ENCODE measurements at places on chromosomes 4 and X.

DNA sequence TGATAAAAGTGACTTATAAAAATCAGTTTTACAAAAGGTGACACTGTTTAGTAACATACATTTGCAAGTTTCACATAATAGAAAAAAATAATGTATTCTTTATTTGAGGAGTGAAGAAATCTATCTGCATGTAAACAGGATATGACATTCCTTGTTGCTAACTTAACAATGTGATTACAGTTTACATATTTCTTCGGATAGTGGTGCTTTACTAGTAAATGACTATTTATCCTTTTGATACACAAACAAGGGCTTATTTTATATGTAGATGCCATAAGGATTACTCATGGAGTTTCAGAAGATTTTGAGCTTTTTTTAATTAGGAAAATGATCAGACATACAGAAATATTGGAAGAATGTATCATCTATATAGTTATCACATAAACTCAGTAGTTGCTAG is 126.5 kb downstream of the SLIT2 start:
- no peak for DNase-seq

DNA sequence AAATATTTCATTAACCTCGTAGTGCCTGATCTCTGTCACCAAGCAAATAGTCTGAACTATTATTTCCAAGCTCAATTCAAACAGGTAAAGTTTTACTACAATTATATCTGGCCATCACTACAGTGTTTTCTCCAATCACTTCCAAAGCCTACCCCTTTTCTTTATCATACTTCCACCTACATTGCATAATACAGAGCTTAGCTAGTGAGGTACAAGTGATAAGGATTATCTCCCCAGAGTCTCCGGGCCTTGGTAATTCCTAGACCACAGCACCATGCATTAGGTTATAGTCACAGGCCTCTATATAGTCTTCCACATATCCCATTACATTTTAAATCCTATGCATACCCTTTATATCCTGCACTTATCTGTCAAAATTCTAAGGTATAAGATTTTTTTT is 154.2 kb downstream of the SNCA start:
- DNase-seq: no peak

GRCh38 chr4:18198653-18199052 is 177.1 kb upstream of the LCORL start:
- DNase-seq: no peak

DNA sequence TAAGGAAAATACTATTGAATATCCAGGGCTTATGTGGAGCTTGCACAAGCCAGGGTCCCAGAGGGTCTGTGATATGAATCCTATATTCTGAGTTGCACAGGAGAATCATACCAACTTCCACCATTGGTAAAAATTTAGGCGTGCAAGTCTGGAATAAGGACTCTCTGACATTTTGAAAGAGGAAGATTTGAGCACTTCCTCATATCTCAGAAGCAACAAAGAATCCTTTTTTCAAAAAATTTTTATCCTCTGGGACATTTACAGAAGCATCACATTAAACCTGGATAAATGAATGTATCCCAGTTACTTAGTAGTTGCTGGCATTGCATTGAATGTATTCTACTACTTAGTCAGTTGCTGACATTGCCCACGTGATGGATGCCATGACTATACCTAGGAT is 24.2 kb upstream of the CAMK2D start:
- no peak for DNase-seq

- DNase-seq: no peak
Observed at GRCh38 chr4:77800483-77801259, 18.5 kb downstream of the CNOT6L start.

- no peak for DNase-seq
Observed at GRCh38 chrX:21740329-21741274, 17.3 kb downstream of the SMPX start.

DNA sequence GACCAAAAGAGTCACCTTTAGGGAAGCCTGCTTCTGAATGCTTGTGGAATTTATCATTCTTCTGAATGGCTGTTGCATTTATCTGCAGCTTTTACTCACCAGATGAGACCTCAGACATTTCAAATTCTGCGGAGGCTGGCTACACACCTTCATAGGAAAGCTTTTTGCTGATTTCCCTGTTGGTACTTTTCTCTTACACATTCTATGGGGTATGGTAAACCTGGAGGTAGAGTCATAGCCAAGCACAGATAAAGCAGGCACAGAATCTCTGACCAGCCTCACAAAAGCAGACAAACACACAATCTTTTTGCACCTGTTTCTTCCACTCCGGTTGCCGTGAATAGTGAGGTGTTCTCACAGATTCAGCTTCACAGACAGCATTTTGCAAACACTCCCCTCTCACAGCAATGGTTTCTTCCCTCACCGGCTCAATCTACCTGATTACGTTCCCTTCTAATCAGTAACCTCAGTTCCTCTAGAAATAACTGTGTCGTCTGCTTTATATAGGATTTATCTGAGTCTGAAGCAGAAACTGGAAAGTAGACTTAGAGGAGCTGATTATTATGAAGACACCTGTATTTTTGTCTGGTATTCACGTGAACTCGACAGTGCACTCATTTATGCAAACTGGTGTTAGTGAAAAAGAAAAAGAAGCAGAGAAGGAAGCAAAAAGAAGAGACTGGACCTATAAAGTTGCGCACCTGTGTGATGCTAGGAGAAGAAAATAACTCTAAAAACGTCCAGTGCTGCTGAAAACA is 83.1 kb downstream of the DMD start:
- no peak for DNase-seq

DNA sequence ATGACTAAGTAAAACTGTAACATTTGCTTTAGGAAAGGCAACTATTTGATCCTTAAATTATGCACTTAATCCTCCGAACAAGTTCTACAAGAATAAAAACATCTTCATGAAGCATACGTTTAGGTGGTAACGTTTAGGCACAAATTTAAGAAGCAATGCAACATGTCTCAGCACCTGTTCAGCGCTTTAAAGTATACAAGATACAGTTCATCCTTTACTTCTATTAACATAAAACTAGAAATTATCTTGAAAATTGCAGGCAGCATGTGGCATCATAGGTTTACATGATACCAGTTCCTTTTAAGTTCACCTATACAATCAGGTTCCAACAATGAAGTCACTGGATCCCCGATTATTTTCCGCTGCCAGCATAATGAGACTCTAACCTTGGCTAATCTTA is 1.5 kb downstream of the PLA2G12A start:
- DNase-seq: no peak

- no peak for DNase-seq
Observed at GRCh38 chr4:84481077-84481859, 17.8 kb downstream of the NKX6-1 start.

DNA sequence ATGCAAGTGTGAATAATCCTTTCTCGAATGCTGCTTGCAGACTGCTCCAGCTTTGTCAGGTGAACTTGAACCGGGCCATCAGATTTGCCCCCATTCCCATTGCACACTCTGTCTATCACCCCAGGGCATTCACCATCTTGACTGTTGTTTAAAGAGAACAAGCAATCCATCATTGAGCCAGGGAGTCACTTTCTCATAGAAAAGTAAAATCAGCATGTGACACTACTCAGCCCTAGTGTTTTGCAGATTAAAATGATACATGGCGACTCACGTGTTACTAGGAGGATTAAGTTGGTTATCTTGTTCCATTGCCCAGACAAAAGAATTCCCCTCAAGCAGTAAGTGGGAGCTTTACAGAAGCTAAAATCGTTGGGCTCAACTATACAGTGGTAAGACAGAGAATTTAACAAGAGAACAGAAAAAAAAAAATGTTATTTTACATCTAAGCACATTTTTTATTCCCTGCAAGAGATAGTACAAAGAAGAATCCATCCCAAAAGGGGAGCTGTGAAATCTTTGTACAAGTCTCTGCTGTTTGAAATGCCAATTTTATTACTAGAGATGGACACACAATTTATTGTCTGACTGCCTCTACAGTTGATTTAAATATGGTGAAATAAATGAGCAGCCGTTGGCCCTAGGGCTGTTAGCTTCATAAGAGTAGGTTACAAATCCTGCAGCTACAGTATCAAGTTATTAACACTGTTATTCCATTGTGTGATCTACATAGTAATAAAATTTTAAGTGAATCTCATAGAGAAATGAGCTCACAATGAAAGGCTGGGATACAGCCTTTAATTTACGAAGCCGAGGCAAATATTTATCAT is 67.5 kb downstream of the NEUROG2 start:
- no peak for DNase-seq

DNA sequence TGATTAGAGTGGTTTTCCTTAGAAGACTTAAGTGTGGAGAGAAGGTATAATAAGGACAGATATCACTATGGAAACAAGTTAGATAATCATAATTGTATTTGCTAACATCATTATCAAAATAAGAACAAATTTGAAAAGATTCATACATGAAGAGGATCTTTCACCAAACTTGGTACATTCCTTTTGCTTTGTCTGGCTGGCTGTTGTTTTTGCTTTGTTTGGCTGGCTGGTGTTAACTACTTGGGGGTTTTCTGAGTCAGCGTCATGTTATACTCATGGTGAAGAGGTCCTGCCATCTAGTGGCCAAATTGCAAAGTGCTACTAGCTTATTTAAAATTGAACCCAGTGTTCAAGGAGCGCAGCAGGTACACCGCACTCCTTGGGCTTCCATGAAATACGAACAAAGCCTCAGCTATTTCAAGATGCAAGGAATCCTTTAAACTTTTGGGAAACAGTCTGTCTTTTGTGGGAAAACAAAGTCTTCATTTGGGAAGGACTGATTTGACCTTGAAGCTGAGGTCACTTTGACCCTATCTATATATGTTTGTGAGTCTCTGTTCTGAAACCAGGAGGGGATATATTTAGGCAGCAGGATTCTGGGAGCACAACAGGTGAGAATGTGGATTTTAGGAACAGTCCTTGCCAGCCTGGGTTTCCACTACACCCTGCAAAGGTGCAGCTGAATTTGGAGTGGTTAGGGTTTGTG is 129.7 kb downstream of the PLS3 start:
- peak; percentile 9 for DNase-seq

DNA sequence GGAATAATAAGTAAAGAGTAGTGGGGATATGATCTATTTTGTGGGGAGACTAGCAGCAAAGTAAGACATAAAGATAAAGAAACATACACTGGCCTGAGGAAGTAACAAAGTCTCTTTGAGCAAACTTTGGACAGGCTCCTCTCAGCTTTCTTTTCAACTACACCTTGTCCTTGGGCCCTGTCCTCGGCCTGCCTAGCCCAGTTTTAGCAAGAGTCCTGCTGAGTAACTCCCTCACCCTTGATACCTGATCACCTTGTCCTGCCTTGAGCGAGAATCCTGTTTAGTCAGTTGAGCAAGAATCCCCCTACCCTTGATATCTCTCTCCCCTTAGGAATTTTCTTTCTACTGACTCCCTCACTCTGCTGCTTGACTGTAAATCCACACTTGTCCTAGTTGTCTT is 11.5 kb downstream of the HNRNPH2 start:
- no peak for DNase-seq

- peak; percentile 9 for DNase-seq
Observed at GRCh38 chrX:65601126-65601525, 66.3 kb upstream of the MSN start.

GRCh38 chrX:70338290-70338689 is 48.4 kb downstream of the KIF4A start:
- DNase-seq: no peak

- no peak for DNase-seq
Observed at GRCh38 chr4:75046641-75047040, 113.7 kb downstream of the PARM1 start.

- no peak for DNase-seq
Observed at GRCh38 chr4:170339522-170339921, 249.8 kb upstream of the AADAT start.

Data from CD4-positive, alpha-beta T cell treated with Interleukin-21 for 1 hour (primary cell).